ENCODE measurements at places on chromosomes 4 and X. TPM values are rescaled to one million over a fixed set of nuclear protein-coding genes. Genes with fewer than 3 reads are reported as not detected.

- DNase-seq = no peak
Measured at GRCh38 chrX:139246295-139246694, 284.2 kb upstream of the F9 start.

GRCh38 chrX:153642051-153642654 is 4.8 kb upstream of the DUSP9 start:
- no peak for DNase-seq

Gene ARSH
- not detected for total RNA-seq

Gene SMR3B
- total RNA-seq = not detected

Gene PRRG3
- total RNA-seq = 0.08 TPM

Gene NAT8L
- 3.0 TPM for total RNA-seq
